ENCODE measurements at places on chromosomes 6 and 20.

- no peak for DNase-seq
These were observed 133.5 kb downstream of the TAF4 start for GRCh38 chr20:61932199-61932592.

DNA sequence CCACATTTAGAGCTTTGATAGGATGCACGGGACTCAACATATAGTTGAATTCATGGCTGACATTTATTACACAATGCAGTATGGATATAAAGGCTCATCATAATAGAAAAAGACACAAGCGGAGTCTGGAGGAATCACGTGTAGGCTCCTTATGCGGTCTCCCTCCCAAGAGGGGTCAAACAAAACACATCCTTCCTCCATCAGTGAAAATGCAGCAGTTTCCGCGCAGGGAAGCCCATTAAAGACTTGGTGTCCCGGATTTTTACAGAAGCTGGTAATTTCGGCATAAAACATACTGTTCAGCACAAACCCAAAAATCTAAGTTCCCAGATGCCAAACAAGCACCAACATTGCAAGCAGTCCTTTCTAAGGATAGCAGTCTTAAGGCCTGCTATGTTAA lies 1.1 kb downstream of the USP45 start:
- no peak for DNase-seq

DNA sequence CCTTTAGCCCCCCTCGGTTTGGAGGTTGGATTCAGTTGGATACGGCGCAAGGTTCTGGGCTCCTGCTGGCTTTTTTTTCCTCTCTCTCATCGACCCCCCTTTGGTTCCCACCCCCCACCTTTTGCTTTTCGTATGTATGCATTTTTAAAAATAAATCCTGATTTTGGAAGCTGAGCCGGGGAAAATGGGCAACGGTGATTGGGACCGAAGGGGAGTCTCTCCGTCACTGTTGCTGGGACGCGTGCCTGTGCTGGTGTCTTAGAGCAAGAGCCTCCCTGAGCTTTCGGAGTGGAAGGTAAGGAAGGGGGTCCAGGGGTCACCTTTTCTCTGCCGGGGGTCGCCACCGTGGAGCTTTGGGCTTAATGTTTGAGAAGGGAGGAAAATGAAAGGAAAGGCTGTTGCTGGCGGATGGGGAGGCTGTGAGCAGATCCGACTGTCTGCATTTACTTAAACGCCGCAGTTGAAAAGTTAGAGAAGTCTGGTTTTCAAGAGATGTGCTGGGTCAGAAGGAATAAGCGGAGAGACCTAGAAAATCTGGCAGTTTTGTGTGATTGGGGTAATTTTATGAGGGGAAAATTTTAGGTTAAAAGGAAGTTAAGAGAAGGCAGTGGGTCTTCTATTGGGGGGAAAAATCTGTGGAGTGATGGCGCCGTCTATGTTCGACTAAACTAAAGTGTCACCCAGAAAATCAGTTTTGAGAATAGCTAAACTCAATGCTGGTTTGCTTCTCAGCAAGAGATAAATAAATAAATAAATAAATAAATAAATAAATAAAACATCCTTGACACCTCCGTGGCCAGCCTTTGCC lies 828 bp downstream of the ADGRB3 start:
- peak; percentile 21 for DNase-seq

- no peak for DNase-seq
These were observed 1060.3 kb downstream of the KIF16B start for GRCh38 chr20:15512916-15513315.

- no peak for DNase-seq
These were observed 189.2 kb upstream of the AGPAT4 start for GRCh38 chr6:161463071-161463470.

GRCh38 chr6:11380549-11380948 lies 148.1 kb upstream of the NEDD9 start:
- no peak for DNase-seq
